ENCODE measurements at places on chromosomes 6 and 20.
A peak's percentile ranks its signal among the peaks of the same experiment; 100 is the strongest.

DNA sequence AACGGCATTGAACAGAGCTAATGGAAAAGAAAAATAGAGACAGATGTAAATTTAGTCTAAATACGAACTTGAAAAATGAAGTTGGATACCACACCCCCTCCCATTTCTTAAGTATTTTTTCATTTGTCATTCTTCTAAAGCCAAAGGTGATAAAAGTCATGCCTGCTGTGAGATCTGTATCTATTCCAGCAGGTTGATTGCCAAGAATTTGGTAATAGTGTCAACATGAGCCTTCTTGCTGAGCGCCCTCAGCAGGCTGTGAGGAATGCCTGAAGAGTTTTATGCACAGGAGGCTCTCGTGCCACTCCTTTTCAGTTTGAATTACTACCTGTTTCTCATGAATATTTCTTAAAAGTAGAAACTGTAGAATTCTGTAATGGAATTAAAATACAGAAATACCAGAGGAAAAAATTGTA lies 165.4 kb downstream of the QKI start:
- DNase-seq = no peak

DNA sequence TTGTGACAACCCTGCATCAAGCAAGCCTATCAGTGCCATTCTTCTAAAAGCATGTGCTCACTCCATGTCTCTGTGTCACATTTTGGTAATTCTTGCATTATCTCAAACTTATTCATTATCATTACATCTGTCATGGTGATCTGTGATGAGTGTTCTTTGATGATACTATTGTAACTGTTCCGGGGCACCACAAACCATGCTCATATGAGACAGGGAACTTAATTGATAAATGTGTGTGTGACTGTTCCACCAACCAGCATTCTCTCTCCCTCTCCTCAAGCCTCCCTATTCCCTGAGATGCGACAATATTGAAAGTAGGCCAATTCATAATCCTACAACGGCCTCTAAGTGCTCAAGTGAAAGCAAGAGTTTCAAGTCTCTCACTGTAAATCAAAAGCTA lies 4.0 kb downstream of the HUS1B start:
- DNase-seq = no peak

GRCh38 chr6:5115168-5115567 lies 30.0 kb downstream of the PPP1R3G start:
- no peak for DNase-seq

- DNase-seq = no peak
Measured at GRCh38 chr6:25397406-25397805, 118.2 kb downstream of the CARMIL1 start.

DNA sequence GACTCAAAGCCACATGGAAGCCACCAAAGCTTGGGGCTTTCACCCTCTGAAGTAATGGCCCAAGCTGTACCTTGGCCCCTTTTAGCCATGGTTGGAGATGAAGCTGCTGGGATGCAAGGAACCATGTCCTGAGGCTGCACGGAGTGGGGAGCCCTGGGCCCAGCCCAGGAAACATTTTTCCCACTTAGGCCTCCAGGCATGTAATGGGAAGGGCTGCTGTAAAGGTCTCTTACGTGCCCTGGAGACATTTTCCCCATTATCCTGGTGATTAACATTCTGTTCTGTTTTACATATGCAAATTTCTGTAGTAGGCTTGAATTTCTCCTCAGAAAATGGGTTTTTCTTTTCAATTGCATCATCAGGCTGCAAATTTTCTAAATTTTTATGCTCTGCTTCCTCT lies 558.2 kb downstream of the EYS start:
- no peak for DNase-seq

DNA sequence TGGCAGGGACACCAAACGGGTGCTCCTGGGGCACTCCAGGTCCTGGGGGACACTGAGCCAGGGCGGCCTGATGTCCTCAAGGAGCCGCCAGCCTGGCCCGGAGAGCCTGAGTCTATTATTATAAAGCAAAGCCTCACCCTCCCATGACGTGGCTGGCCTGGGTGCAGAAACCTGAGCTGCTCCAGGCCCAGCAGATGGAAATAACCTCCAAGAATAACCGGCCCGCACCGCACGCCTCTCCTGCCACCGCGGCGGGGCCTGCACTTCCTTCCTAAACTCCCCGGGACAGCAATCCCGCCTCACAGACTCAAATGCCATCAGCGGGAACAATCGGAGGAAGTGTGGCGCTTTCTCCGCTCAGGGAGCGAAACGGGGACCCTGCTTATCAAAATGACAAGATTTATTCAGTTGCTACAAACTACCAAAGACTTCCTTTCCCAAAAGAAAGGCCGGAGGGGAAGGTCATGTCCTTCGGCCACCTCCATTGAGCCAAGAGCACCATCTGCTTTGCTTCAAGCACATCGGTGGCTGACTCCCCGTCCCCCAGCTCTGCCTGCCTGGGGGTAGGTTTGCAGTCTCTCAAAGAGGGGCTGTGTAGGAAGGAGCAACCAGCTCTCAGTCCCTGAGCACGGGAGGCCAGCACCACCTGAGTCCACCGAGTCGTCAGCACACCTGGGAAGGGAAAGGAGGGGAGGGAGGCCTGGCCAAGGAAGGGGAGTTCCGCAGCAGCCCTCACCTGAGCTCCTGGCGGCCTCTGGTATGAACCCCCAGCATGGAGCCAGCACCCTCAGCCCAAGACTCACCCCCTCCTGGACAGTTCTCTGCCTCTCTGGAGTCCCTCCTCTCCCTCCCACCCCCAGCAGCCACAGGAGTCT lies 78.6 kb upstream of the QKI start:
- DNase-seq = no peak

DNA sequence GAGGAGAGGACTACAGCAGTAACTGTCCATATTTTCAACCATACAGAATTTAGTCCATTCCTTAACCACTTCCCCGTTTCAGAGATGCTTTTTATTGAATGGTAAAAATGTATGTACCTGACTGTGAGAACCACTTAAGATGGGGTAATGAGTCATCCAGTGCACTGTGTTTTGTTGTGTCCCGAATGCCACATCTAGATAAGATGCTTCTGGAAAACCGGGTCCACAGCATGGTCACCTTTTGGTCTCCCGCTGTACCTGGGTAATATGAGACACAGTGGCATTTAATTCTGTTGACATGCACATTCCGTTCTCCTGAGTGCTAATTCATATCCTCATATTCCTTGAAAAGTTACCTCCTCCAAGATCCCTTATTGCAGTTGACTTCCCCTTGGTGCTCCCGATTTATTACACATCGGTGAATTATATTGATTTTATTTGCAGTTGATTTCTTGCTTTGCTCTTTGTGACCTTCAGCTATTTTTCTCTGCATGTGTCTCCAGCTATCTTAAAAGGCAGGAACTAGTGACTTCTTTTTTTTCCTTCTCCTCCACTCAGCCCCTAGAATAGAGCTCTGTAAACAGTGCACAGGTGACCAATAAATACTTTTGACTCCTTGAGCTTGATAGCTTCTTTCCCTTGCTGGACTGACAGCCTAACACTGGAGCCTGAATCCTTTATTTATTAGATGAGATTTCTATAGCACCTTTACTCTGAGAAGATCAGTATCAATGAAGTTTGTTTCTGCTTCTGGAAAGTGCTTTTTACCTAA lies 314.6 kb downstream of the ZFAND3 start:
- no peak for DNase-seq

GRCh38 chr6:170058878-170059485 lies 231.9 kb downstream of the DLL1 start:
- DNase-seq = no peak

- peak; percentile 73 for DNase-seq
Measured at GRCh38 chr20:57266291-57267157, at the start of gene BMP7. TSS of gene BMP7 (minus strand) at chr20:57266641. CDS start at chr20:57266122, 519 bp downstream.

- peak; percentile 80 for DNase-seq
Measured at GRCh38 chr20:828987-829386, 4.5 kb upstream of the FAM110A start.

GRCh38 chr6:11366183-11366933 lies 133.9 kb upstream of the NEDD9 start:
- no peak for DNase-seq

DNA sequence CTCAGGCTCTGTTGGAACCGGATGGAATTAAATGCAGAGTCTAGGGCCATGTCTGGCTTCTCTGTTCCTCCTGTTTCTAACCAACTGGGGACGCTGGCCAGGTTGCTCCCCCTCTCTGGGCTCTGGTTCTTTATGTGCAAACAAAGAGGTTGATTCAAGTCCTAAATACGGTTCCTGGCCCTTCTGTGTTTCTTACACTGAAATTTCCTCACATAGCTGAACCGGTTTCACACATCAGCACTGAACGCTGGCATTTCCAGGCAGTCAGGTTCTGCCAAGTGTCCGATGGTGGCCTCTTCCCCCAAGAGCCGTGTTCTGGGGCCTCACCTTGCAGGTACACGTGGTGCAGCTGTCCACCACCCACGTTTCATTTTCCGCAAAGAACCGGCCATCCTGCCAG lies 13.5 kb downstream of the THBS2 start:
- DNase-seq = no peak

- DNase-seq = no peak
Measured at GRCh38 chr6:159879856-159880255, 10.9 kb upstream of the MAS1 start.

DNA sequence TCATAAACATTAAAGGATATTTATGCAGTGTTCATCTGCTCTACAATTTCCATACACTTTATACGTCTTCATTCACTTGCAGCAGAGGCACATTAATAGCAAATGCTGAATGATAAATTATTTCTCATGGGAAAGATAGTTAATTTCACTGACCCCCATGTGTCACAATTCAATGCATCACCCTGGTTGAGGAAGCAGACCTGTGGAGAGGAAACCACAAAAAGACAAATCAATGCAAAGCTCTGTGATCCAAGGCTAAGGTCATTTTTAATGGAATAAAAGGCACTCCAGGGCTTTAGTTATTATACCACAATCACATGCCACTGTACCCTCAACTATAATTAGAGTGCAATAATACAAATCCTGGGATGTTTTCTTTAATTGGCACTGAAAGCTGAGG lies 40.3 kb upstream of the TENT5A start:
- DNase-seq = no peak

DNA sequence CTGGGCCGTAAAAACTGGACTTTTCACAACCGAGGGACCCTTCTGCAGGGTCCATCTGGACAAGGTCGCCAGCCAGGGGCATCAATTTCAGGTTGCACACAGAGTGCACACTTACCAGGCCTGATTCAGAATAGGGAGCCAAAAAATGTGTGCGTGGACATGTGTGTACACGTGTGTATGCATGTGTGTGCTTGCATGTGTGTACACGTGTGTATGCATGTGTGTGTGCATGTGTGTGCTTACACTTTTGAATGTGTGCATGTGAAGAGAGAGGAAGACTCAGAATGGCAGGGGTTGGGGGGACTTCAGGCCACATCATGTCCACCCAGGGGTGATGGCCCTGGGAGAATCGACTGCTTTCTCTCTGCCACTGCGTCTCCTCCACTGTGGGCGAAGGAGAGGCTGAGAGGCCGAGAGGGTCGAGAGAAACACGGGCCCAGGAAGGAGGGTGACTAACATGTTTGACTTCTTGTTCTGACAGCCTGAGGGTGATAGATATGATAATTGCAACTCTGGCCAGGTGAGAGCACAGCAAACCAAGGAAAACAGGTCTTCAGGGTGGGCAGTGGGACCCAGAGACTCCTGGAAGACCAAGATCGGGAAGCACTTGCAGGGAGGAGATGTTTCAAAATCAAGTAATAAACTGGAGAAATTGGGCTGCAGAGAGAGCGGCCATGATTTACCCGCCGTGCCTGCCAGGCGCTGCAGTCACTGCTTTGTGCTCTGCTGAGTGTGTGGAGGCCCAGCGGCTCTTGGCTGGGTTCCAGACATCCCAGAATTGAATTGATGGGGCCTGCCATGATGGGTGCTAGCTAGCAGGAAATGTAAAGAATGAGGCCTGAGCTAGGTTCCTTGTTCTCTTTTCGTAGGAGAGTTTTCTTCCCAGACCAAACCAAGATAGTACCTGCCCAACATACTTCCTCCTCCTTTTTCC lies 310.8 kb downstream of the QKI start:
- peak; percentile 54 for DNase-seq

GRCh38 chr6:166595061-166595780 lies 8.7 kb upstream of the RAMACL start:
- DNase-seq = no peak

- DNase-seq = no peak
Measured at GRCh38 chr20:644692-645317, 8.2 kb downstream of the SRXN1 start.

- DNase-seq = no peak
Measured at GRCh38 chr6:169472786-169473416, 219.3 kb upstream of the THBS2 start.

Measured in SK-N-DZ (cell line).